ENCODE measurements at places on chromosomes 2 and 18. TPM values are rescaled to one million over a fixed set of nuclear protein-coding genes. Genes with fewer than 3 reads are reported as not detected.

Gene PDCL3
- polyA plus RNA-seq: 30.8 TPM

Gene KCNIP3
- polyA plus RNA-seq: 8.0 TPM

Gene CAVIN2
- 29.5 TPM for polyA plus RNA-seq

Gene UGT1A5
- not detected for polyA plus RNA-seq

Gene TTC31
- polyA plus RNA-seq: 15.1 TPM

- DNase-seq: no peak
Measured at GRCh38 chr2:115183144-115183543, 740.7 kb downstream of the DPP10 start.

- peak; percentile 93 for DNase-seq
Measured at GRCh38 chr2:145157741-145158591, 638.0 kb upstream of the ZEB2 start.

- no peak for DNase-seq
Measured at GRCh38 chr18:74261053-74261713, 30.6 kb downstream of the CYB5A start.

DNA sequence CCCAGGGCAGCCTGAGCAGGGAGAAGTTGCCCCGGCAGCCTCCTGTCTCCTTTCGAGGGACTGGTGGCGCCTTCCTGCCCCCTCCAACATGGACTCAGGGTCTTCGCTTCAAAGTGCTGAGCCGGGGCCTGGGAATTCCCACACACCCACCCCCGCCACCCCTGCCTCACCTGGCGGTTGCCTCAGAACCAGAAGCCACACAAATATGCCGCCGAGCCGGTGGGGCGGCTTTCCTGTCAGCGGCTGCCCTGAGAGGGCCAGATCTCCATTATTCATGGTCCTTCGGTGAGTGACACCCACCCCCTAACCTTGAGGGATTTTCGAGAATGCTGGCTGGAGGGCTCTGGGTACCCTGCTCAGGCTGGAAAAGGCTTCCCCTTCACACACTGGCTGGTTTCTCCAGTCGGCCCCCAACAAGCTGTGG is 71.7 kb downstream of the SMAD7 start:
- no peak for DNase-seq

DNA sequence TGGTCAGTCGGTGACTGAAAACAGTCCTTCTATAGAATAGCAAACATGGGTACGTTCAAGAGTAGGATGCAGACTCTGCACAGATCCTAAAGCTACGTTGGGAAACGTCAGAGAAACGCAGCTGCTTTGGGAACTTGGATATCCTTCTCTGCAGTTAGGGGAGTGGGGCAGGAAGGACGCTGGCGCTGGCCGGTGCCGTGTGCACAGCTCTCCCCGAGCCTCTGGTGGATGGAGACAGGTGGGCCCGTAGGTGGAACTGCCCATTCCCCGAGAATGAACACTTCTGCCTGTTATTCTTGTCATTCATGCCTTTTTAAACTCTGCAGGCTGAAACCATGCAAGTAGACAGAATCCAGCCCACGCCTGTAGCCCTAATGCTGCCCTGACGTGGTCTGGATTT is 91.7 kb upstream of the MBOAT2 start:
- no peak for DNase-seq

GRCh38 chr2:160029270-160029628 is 33.2 kb downstream of the PLA2R1 start:
- DNase-seq: no peak

- DNase-seq: no peak
Measured at GRCh38 chr2:54986264-54986663, 64.0 kb downstream of the RTN4 start.

DNA sequence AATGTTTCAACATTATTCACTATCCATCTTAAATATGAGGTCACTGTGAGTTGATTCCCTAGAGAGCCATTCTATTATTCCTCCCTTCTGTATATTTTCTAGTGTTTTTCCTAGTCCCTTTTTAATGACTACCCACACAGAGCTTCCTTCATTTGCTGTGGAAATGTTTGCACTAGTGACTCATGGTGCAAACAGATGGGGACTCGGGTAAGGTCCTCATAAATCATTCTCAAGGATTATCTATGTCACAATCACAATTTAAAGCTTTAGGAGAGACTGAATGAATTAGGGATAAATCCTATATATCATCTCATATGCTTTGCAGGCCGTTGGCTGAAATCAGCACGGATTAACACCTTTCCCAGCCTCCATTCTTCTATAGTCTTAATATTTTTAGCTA is 159.6 kb downstream of the DCC start:
- no peak for DNase-seq

- no peak for DNase-seq
Measured at GRCh38 chr2:16322308-16323125, 343.1 kb downstream of the CYRIA start.

GRCh38 chr2:54632733-54633692 is 90.4 kb upstream of the EML6 start:
- no peak for DNase-seq
